ENCODE measurements at places on chromosomes 3 and 15.
A peak's percentile ranks its signal among the peaks of the same experiment; 100 is the strongest.

DNA sequence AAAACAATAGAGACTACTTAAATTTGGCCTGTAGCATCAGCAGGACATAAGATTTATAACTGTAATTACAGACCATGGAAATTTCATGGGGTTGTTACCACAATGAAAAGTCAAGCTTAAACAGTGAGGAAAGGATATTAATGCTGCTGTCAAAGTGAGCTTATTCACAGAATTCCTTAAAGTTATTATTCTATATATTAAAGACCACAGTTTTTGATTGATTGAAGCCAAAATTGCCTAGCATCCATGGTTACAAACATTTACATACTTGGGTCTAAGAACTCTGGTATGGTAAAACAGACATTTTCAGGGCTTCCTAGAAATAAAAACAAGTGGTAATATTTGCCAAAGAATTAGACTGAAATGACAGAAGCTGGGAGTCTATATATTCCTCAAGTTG, 248.6 kb downstream of the ATP8B4 start:
- no peak for DNase-seq

DNA sequence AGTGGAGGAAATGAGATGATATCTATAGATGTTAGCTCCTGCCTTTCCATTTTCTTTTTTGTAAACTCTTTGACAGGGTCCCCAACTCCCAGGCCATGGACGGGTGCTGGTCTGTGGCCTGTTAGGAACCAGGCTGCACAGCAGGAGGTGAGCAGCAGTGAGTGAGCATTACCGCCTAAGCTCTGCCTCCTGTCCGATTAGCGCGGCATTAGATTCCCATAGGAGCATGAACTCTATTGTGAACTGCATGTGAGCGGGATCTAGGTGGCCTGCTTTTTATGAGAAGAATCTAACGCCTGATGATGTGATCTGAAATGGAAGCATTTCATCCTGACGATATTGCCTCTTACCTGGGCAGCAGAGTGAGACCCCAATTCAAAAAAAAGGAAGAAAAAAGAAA, 56.8 kb upstream of the CHD2 start:
- no peak for DNase-seq

DNA sequence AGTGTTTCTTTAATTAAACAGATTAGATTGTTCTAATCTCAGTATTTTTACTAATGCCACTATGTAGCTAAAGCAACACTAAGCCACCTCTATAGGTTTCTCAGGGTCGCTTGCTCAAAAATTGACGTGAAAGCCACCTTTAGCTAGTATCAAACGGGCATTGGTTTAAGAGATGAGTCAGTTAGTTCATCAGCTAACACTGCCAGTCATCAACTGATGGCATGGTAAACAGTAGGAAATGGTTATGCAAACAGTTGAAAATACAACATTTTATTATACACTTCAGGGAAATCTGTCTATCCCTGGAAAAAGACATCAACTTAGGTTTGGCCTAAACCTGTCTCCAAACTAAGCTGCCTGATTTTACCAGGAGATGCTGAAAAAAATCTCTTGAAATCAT, 582.3 kb upstream of the NAALADL2 start:
- no peak for DNase-seq

- no peak for DNase-seq
Observed at GRCh38 chr3:120850381-120851295, 57.4 kb upstream of the STXBP5L start.

DNA sequence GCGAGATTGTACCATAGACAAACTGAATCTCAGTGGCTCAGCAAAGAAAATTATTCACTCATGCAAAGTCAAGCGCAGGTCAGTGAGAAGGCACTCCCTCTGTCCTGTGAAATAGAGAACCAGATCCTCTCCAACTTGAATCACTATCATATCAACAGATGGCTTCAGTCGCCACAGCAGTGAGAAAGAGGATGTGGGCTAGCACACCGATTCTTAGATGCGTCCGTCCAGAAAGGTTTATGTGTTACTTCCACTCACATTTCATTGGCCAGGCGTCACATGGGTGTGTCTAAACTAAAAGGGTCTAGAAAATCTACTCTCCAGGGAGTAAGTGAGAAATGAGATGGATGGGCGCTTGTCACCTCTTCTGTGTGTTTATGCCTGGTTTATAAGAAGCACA, 141.6 kb upstream of the KBTBD8 start:
- DNase-seq = peak; percentile 30

DNA sequence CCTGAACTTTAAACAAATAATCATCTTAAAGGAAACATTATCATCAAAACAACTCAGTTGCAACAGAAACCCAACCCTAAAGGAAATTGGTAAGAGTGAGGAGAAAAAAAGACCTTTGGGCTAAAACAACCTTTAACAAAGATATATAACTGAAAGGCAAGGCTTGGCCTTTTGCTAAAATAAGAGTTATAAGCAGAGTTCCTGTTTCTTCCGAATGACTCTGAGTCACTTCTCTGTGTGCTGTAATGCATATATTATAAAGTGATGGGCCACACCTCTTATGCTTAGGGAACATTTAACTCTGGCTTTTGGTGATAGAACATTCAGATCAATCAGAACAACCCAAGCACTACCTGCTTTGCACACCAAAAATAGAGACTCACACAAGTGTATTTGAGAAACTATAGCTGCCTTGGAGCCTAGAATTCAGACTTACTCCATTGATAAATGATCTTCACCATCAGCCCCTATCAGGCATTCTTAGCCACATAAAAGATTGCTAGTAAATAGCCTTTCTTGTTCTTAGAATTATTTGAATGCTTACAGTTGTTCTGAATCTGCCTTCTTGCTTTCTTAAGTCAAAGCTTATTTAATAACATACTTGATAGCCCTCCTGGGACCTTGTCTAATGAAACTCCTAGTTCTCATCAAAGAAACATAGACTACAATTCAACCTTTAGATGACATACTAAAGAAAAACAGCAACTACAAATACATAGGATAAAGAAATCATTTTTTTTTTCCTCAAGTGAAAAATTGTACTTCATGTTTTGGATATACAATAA, 294.2 kb upstream of the SEMA6D start:
- DNase-seq = no peak

DNA sequence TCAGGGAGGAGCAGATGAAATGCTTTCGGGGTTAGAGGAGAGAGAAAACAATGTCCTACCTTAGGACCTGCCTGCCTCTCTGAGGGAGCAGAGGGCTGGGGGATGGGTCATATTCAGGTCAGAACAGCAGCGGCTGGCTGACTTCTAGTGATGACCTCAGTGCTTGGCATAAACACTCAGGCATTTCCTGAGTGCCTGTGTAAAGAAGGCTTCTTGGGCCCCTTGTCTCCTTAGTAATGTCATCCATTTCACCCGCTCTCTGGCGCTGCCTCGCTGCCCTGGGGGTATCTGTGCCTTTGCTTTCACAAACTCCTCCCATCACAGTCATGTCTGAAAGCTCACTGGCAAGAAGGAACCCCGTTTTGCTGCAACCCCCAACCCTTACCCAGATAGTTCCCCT, 82.9 kb upstream of the GSK3B start:
- no peak for DNase-seq

- no peak for DNase-seq
Observed at GRCh38 chr3:54709785-54710184, 218.1 kb downstream of the LRTM1 start.

GRCh38 chr3:194930377-194931204, 244.9 kb downstream of the FAM43A start:
- peak; percentile 85 for DNase-seq

- DNase-seq = no peak
Observed at GRCh38 chr3:171055336-171056178, 29.0 kb upstream of the SLC2A2 start.
